ENCODE measurements at places on chromosomes 5 and 9.
A peak's percentile ranks its signal among the peaks of the same experiment; 100 is the strongest.

DNA sequence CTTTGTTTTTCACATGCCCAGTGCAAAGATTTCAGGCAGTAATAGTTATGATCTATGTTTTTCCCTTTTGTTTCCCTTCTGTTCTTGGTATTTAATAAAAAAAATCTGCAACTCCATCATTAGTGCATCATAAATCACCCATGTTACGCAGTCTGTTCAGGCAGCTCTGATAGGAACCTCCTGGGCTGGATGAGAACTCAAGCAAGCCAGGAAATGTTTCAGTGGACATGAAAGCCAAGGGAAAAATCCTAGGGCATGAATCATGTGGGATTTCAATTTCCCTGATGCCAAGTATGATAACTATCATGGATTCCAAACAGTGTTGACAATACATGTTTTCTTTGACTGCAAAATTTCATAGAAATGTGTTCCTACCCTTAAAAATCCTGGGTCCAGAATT is 119.7 kb upstream of the TARS1 start:
- DNase-seq, result no peak

- DNase-seq, result no peak
Measured at GRCh38 chr5:67147760-67148159, 48.8 kb downstream of the CD180 start.

- DNase-seq, result no peak
Measured at GRCh38 chr5:1648806-1649205, 125.0 kb upstream of the LPCAT1 start.

DNA sequence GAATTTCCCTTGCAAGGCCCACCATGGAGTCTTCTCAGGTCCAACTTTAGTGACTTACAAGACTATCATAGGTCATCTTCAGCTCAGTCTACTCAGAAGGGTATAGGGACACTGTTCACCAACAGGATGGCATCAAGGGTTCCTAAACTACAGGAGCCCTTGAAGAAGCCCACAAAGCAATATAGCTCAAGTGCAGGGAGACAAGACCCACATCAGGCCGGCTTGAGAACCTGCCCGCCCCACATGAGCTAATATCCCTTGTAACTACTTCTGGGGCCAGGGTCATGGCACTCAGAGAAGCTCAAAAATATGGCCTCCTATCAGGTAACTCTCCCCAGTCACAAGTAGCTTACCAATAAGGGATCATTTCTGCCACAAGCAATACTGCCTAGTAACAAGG is 249.9 kb downstream of the CDK5RAP2 start:
- no peak for DNase-seq

- DNase-seq, result no peak
Measured at GRCh38 chr9:8019636-8020035, 220.1 kb upstream of the DMAC1 start.

DNA sequence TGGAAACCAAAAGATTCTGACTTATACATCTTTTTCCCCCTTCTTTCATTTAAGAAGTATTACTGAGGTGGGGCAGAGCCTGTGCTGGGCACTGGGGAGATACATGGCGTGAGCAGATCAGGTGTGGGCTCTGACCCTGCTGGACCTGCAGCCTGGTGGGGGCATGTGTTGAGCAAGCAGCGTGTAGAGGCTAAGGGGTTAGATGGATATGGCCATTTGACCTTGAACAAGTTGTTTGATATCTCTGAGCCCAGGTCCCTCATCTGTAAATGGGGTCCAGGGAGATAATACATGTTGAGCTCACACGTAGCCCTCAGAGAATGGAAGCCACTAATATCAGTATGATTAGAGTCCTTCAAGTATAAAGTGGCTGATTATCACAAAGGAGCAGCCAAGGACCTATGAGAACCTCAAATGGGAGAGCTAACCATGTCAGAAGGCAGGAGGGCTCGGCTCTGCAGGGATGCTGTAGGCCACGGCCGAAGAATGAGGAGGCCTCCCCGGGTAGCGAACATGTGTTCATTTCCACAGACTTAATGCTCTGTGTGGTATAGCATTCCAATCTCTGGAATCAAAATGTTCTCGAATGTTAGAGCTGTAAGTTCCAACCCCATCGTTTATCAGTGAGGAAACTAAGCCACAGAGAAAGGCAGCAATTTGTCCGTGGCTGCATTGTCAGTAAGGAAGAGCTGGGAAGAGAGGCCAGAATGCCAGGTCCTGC is 15.4 kb upstream of the ANGPTL2 start:
- DNase-seq, result no peak

DNA sequence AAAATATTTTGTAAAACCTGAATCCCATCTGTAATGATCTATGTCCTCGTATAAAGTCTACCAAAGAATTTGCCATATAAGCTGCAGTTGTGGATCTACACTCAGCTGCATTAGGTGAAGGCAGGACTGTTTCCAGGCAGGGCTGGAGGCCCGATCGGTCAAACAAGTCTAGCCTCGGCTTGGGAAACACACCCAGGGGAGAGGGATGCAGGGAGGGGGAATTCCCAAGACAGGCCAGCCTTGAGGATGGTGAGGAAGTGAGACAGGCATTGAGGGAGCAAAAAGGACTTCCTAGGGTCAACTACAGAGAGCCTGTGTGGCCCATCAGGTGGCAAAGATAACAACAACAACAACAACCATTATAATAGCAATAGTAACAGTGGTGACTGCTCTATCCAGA is 174.1 kb upstream of the FSTL4 start:
- DNase-seq, result peak; percentile 55

DNA sequence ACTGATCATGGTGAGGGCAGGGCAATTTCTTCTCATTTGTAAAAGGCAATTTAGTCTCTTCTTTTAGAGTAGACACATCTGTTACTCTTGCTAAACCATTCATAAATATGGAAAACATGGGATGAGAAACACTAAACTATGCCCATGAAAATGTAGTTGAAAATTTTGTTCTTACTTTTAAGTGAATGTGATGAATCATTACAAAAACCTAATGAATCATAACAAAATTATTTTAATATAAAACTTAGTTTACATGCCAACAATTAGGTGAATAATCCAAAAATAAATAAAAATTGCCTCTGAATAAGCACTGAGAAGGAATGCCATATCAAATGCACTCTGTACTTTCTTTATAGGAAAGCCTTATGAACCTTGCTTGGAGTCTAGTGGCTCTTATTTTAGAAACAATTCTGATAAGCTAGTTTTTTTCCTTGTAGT is 297.7 kb upstream of the EFNA5 start:
- DNase-seq, result no peak

DNA sequence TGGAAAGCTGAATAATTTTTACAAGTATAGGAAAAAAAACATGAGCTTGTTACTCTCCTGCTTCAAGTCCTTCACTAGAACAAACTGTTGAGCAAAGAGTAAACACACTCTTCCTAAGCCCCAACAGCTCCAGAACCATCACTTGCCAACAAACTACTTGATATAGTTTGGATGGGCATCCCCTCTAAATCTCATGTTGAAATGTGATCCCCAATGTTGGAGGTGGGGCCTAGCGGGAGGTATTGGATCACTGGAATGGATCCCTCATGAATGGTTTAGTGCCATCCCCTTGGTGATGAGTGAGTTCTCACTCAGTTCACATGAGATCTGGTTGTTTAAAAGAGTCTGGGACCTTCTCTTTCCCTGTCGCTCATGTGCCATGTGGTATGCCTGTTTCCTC is 82.8 kb downstream of the PLPP1 start:
- no peak for DNase-seq

DNA sequence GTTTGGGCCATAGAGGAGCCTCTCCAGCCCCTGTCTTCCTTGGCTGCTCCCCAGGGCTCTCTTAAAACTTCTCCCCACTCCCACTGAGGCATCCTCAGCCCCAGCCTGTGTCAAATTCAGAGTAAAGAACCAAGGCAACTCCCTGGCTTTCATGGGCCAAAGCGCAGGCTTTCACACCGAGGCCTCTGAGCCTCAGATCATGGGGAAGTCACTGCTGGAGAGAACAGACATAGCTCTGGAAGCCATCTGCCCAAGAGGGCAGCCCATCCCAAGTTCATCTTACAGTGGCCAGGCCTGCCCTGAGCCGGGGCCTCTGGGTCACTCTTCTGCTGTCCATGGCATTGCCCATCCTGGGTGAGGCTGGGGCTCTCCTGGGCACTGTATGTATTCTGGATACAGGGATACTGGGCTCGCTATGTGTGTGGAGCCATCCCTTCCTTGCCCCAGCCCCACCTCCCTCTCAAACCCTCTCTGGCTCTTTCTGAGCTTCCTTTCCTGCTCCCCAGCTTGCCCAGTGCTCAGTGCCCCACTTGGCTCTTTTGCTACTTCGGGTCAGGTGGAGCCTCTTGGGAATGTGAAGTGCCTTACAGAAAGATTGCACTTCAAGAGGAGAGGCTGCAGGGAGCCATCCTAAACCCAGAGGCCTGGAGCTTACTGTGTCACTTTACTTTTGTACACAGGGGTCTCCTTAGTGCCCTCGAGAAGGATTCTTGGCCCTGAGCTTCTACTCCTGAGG is 33.0 kb downstream of the TGFBI start:
- DNase-seq, result no peak

DNA sequence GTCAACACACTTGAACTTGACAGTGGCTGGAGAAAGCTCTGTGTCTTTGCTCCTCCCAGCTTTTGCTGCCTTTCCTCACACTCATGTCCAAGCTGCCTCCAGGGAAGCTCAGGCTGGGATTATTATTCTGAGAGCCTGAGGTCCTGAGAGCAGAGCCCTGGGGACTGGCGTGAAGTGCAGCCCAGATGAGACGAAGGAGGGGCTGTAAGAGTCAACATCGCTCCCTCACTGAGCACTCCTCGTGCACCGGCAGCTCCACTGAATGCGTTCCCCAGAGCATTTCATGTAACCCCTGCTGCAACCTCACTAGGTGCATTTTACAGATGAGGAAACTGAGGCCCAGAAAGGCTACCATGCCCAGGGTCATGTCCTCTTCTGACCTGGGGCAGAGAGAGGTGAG is 63.5 kb upstream of the PHYKPL start:
- no peak for DNase-seq

- DNase-seq, result no peak
Measured at GRCh38 chr5:167835146-167835545, 456.3 kb upstream of the WWC1 start.

DNA sequence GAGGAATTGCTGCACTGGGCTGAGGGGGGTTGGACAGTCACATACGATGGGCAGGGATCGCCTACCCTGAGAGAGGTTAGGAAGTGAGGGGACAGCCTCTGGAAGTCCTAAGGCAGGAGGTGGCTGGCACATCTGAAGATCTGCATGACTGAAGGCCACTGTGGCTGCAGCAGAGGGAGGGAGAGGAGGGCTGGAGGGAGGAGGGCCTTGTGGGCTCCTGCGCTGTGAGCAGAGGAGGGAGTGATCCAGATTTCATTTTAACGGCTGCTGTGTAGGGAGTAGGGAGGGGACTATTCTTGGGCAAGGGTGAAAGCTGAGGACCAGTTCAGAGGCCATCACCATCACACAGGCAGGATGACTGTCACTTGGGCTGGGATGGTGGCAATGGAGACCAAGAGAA is 7.1 kb downstream of the EIF4E1B start:
- DNase-seq, result no peak

DNA sequence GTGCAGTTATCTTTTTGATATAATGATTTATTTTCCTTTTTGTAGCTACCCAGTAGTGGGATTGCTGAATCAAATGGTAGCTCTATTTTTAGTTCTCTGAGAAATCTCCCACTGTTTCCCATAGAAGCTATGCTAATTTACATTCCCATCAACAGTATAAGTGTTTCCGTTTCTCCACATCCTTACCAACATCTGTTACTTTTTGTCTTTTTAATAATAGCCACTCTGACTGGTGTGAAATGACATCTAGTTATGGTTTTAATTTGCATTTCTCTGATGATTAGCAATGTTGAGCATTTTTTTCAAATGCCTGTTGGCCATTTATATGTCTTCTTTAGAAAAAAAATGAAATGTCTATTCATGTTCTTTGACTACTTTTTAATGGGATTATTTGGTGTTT is 94.7 kb downstream of the SERINC5 start:
- no peak for DNase-seq

DNA sequence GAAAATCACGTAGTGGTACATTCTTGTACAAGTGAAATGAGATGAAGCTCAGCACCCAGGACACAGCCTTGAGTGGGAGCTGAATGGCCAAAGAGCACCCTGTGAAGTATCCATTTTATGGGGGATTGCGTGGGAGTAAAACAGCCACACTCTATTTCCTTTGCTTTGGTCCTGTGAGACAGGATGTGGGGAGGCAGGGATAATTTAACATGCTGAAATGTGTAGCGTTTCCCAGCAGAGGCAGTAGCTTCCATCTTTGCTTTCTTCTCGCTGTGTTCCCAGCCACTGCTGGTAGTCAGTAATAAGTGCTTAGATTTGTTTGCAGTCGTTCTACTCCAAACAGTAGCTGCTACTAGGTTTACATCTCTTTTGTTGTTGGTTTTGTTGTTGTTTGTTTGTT is 4.4 kb downstream of the IL31RA start:
- no peak for DNase-seq

DNA sequence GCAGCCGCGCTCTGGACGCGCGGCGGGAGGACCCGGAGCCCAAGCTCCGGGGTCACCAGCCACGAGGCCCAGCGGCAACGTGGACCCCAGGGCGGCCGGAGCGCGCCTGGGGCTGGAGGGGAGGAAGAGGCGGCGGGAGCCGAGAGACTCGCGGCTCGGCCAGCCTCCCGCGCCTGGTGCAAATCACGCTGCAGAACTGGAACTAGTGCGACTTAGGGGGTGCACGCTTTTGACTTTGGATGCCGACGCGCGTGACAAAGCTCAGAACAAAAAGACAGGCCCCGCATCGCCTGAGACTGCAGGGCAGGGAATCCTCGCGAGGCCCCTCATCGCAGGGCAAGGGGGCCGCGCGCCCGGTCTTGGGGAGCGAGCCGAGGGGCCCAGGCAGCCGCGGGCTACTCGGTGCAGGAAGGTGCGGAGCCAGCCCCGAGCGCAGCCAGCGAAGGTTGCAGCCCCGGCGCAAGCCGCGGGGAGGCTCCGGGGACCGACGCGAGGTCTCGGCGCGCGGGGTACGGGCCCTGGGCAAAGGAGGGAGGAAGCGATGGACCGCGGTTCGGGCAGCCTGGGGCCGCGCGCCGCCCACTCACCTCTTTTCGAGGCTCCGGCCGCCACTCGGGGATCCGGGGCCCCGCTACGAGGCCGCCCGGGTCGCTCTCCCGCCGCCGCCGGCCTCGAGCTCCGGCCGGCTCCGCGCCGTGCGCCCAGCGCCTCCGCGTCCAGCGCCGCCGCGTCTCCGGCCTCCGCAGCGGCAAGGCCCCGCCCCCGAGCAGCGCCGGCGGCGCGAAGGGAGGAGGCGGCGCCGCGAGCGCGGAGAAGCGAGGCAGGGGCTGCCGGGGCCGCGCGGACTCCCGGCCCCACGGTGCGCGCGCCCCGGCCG is at the start of gene GOLM1:
Gene GOLM1 (minus strand): TSS at position 735 of the 877 bp plus-strand sequence. CDS start 20,238 bp downstream, outside the sequence.
- peak; percentile 91 for DNase-seq

DNA sequence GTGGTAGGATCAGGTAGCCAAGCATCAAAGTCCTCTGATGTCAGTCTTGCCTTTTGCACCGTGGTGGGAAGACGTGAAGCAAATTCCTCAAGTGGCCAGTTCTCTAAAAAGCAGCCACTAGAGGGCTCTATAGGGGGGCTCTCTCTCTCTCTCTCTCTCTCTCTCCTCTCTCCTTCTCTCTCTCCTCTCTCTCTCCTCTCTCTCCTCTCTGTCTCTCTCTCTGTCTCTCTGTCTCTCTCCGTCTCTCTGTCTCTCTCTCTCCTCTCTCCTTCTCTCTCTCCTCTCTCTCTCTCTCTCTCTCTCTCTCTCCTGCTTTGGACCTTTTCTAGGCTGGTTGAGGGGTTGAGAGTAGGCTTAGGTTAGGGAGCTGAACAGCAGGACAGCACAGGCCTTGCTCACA is 13.9 kb upstream of the OSMR start:
- DNase-seq, result peak; percentile 45

- DNase-seq, result peak; percentile 69
Measured at GRCh38 chr9:126093771-126094170, 232.9 kb upstream of the MVB12B start.

- no peak for DNase-seq
Measured at GRCh38 chr5:140298183-140298601, 4.7 kb downstream of the PFDN1 start.

GRCh38 chr5:16152601-16153568 is 26.7 kb downstream of the MARCHF11 start:
- no peak for DNase-seq
